CD4-positive, alpha-beta T cell treated with Interleukin-17A for 1 hour (primary cell): ENCODE measurements at places on chromosomes 2 and 18.

- DNase-seq = no peak
Observed at GRCh38 chr2:191885098-191885497, 38.2 kb upstream of the CAVIN2 start.

GRCh38 chr2:127763776-127764175, 47.2 kb downstream of the WDR33 start:
- no peak for DNase-seq

- no peak for DNase-seq
Observed at GRCh38 chr2:206002440-206002839, 83.5 kb downstream of the INO80D start.

DNA sequence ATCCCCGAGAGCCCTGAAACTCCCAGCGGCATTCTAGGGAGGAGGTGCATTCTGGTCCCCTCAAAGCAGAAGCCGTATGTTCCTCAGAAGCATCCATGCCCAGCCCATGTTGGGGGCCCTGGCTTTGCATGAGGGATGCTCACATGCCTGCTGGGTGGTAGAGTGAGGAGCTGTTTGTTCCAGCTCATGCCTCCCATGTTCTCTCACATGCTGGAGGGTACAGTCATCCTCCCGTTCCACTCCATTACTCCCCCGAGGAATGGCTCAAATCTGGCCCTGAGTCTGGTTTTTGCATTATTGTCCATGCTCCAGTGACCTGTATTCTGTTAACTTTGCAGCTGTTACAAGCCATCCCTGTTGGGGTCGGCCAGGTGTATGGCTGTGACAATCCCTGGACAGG, 24.1 kb downstream of the SLC14A2 start:
- no peak for DNase-seq

DNA sequence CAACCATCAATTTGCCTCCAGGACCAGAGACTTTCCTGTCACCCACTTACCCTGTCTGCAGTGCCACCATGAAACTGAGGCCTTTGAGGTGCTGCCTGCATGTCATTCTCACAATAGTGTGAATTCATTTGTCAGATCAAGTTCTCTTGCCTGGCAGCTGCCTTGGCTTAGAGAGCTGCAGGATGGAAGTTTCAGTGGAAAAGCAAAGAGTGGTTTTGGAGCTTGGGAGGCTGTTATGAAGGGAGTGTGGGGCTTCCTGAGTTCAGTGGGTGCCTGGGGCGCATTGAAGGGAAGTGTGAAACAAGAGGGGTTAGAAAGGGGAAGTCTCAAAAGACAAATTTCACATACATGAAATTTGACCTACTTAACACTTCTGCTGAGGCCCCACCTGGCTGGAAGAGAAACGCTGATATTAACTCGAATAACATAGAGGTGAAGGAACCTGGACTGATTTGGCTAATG, 7.9 kb upstream of the LBH start:
- DNase-seq = peak; percentile 45

DNA sequence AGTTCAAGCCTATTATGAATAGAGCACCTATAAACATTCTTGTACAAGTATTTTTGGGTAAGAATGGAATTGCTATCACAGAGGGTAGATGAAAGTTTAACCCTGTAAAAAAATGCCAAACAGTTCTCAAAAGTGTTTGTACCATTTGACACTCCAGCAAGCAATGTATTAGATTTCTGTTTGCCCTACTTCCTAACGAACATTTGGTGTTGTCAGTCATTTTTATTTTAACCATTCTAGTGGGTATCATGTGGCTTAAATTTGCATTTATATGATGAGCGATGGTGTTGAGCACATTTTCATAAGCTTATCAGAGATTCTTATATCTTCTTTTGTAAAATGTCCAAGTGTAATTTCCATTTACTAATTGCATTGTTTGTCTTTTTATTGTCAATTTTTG, 608.2 kb upstream of the ACVR2A start:
- DNase-seq = no peak
